ENCODE measurements at places on chromosomes 3 and 15.

- no peak for DNase-seq
Measured at GRCh38 chr3:187942658-187943241, 197.5 kb upstream of the BCL6 start.

DNA sequence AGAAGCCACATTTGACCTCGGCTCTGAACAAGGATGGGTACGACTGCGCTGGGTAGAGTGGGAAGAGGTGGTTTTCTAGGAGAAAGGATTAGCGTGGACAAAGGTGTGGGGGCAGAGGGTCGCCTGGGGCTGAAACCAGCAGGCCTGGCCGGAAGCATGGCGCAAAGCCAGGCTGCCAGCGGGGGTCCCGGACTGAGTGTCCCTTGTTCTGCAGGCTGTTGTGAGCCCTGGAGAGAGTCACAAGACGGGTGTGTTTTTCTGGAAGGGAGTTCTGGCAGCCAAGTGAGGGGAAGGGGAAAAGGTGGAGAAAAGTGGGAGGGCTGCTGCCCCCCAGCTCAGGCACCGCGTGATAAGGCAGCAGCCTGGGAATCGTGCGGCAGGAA, 98.5 kb upstream of the MEF2A start:
- no peak for DNase-seq

- DNase-seq, result no peak
Measured at GRCh38 chr3:191848818-191849217, 387.9 kb downstream of the PYDC2 start.

DNA sequence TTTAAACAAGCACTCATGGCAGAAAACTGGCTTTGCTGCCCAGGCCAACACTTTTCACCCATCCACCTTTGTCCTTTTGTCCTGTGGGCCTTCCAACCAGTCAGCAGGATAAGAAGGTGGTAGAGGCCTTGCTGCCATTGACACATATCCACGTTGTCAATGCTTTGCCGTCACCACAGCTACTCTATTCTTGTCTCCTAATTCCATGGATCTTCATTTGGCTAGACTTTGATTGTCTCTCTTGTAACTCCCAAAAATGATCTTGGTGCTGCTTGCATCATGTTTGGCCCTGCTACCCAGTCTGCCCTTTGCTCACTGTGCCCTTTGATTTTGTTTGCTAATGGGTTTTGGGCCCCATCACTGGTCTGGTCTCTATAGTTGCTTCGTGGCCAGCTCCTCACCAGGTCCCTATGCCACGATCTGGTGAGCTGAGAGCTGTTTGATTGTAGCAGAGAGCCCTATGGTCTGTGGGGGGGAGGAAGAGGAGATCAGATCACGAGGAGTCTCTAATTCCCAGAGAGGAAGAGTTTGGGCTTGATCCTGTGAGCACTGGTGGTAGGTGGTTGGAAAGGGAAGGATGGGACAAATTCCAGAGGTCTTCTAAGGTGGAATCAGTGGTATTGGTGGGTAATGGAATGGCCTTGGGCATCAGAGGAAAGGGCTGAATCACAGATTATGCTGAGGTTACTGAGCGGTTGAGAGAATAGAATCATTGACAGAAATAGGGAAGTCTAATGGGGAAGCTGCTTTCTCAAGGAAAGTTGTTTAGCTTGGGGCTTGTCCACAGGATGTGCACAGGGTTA, 40.3 kb downstream of the ABHD2 start:
- no peak for DNase-seq

GRCh38 chr3:53230789-53231188, 25.0 kb downstream of the TKT start:
- DNase-seq, result no peak

Measured in stimulated activated CD4-positive, alpha-beta T cell treated with anti-CD3 and anti-CD28 coated beads, Interleukin-1b, Interleukin-23, amount 100 ng/mL, for 4 hours (primary cell).